ENCODE measurements at places on chromosomes 7 and 10.

DNA sequence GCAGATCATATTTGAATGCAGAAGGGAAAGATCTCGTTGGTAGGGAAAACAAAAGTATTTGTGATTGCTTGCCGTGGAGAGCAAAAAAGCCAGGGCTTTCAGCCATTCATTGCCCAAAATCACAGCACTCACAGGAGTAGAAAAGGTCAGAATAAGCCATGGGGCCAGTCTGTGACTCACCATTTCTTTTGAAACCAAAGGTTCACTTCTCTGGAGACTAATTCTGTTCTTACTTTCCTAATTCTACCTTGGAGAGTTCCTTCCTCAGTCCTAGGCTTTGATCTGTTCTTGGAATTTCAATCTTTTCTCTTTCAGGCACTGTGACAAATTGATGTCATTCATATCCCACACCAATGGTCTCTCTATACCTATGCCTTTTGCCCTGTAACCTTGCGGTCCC is 54.1 kb upstream of the FAM180A start:
- no peak for DNase-seq

GRCh38 chr7:117863618-117864017 is 9.6 kb downstream of the CTTNBP2 start:
- DNase-seq, result no peak

- DNase-seq, result no peak
These were observed 6.7 kb downstream of the FAM180A start for GRCh38 chr7:135741905-135742304.

GRCh38 chr10:11886851-11887250 is 63.7 kb downstream of the PROSER2 start:
- no peak for DNase-seq

GRCh38 chr10:60362461-60362860 is 27.2 kb downstream of the ANK3 start:
- no peak for DNase-seq

- no peak for DNase-seq
These were observed 100.5 kb downstream of the FGFR2 start for GRCh38 chr10:121497513-121498470.

DNA sequence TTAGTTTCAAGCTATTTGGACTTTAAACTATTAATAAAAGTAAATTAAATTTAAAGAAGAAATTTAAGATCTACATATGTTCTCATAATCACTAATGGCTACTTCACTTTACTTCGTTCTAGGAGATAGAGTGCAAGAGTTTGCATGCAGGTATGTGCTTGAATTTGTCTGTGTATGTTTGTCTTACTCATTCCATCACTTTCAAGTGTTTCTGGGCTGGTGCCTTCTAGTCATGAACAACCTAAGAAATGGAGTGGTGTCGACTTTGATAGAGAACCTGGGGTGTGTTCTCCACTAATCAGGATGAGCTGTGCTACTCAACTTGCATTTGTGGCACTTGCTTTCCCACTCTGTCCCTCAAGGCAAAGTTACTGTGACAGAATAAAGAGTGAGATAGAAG is 169.9 kb downstream of the KCND2 start:
- DNase-seq, result no peak

DNA sequence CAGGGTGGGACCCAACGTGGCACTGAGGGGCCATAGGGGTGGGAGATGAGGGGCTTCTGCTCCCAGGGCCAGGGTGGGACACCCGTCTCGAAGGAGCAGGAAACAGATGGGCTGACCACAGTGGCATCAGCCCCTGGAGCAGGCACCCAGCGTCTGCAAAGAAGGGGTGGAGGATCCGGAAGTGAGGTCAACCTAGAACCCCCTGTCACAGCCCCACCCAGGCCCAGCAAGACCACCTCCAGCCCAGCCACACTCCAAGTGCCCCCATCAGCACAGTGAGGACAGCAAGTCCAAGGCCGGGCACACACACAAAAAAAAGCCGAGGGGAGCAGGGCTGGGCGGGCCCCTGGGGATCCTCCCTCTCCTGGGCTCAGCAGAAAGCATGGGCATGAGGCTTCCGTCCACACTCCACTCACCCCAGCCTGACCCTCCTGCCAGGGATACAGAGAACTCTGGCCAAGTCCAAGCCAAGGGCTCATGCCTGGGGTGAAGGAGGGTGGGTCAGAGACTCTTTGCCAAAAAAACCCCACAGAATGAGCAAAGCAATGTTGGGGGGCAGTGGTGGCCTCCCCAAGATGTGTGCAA is 111.0 kb downstream of the FOXL3 start:
- DNase-seq, result no peak

GRCh38 chr7:150586068-150586784 is 19.0 kb downstream of the GIMAP4 start:
- DNase-seq, result no peak

- no peak for DNase-seq
These were observed 117.3 kb downstream of the FANK1 start for GRCh38 chr10:126013489-126014281.

DNA sequence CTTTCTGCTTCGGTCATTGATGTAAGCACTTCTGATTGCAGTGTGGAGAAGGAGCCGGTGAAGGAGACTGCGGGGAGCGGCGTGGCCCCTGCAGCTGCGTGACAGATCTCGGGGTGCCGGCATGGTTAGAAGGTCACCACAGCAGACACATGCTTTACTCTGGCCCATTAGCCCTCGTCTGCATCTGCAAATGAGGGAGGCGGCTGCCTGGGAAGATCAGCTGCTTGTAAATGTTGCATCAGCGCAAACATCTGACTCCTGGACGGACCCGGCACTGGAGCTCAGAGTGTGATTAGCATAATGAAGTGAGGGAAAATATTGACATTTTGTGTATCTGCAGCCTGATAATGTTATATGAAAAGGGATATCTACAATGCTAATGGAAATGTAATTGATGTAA is 30.5 kb upstream of the MNX1 start:
- no peak for DNase-seq

GRCh38 chr7:132475669-132476116 is 100.6 kb downstream of the PLXNA4 start:
- no peak for DNase-seq

DNA sequence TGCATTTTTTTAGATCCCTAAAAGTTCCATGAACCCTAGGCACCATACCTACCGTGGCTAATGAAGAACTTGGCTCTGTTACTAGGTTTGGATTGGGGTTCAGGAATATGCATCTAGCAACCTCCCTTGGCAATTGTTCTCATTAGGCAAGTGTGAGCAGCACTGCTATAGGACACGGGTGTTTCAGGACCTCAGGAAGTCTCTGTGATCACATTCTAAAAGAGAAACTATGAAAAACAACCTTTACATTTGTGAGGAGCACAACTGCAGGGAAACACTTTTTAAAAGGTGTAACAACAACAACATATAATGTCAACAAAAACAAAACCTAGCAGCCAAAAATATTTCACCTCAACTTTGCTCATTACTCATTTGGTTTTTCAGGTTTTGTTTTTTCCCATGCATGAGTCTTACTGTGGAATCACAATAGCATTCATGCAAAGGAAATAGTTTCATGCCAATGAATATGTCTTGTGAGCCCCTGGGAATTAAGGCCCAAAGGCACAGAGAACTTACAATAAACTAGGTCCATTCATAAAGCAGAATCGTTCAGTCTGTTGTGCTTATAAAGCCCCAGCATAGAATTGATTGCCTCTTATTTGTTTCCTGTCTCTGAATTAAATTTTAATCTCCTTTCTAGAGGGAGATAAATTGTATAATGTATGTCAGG is 255.7 kb upstream of the DGKB start:
- no peak for DNase-seq

- DNase-seq, result no peak
These were observed 119.9 kb downstream of the SLC16A9 start for GRCh38 chr10:59589796-59590195.

GRCh38 chr10:102283488-102283887 is 38.2 kb downstream of the GBF1 start:
- no peak for DNase-seq

- no peak for DNase-seq
These were observed 44.8 kb upstream of the HSPA12A start for GRCh38 chr10:116787053-116787659.

GRCh38 chr7:24951441-24951980 is 28.5 kb downstream of the OSBPL3 start:
- no peak for DNase-seq

DNA sequence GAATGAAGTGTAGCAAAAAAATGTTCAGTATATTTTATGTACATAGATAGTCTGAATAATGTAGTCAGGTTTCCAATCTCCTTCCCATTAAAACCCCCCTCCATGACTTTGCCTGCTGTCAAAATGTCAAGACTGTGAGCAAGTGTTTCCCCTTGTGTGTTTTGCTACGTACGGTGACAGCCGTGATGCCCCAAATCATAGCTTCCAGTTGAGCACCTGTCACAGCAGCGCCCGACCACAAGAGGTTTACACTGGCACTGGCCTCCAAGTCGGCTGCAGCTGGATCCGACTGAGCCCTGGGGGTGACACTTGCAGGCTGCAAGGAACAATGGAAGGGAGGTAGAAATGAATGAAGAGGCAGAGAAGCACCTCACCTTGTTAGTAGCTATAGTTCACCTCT is 62.3 kb downstream of the LAMB4 start:
- no peak for DNase-seq

DNA sequence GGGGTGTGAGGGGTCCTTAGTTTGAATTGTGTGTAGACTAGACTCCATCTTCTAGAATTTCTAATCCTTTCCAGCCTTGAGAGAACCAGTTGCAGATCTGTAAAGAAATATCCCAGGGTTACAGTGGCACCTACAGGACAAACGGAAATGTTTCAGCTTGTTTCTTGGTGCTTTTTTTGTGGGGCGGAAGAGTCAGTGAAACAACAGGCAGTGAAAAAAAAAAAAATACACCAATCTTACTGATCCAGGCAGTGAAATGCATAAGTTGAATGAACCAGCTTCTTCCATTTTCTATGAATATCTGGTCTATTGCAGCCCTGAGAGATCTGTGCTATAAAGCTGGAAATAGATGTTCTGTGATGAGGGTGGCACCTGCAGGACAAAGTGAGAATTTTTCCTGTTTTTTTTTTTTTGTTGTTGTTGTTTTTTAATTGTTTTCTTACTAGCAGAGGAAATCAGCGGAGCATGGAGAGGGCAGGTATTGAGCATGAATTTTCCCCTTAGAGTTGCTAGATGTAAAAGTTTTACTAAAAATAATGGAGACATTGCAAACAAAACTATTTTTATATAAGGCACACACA is 81.9 kb upstream of the DYNC1I1 start:
- no peak for DNase-seq
